Activated T-cell treated with anti-CD3 and anti-CD28 coated beads for 48 hours (primary cell): ENCODE measurements at places on chromosomes 5 and 9.

DNA sequence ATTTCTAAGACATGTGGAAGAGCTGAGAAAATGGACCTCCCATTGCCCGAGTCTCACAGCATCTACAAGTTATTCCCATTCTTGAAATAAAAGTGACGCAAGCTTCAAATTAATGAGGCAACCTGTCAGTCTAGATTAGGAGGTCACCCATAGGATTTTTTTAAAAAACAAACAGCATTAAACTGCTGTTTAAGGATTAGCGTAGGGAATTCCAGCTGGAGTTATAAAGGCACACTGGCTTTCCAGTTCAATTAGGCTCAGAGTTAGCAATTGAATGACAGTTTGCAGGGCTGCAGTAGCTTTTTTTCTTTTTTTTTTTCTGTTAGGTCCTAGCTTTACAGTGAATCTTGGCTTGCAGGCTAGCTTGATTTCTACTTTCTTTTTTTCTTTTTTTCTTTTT is 16.2 kb downstream of the PRKACG start:
- no peak for DNase-seq

GRCh38 chr5:121841892-121842291 is 9.8 kb upstream of the FTMT start:
- DNase-seq = no peak

GRCh38 chr9:107749787-107750444 is 260.3 kb upstream of the KLF4 start:
- no peak for DNase-seq

- no peak for DNase-seq
Measured at GRCh38 chr9:20995616-20996015, 35.8 kb downstream of the HACD4 start.

GRCh38 chr5:169785771-169786618 is 148.9 kb downstream of the DOCK2 start:
- DNase-seq = no peak

GRCh38 chr5:127358740-127359139 is 68.1 kb downstream of the MEGF10 start:
- DNase-seq = no peak
